ENCODE measurements at places on chromosomes 12 and 14.

DNA sequence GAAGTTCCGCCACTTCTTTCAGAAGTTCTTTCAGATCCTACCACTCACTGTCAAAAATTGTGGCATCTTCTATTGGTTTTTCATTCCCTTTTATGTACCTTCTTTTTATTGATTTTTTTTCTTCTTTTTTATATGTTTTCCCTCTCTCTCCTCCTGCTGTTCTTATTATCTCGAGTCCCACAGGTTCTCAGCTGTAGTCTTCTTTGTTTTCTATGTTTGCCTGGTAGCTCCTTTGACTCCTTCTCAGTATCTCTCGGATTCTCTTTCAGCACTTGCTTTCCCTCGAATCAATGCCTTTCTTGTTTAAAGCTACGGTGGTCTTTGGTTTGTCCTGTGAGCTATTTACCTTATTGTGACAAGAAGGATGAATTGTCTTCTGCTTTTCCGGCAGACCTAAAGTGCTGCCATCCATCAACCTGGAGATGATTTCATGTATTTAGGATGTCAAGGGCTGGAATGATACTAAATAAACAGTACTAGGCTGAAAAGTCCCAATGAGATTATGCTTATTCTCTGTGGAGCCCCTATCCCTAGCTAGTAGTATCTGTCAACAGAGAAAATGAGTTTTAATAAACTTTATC lies 541.7 kb downstream of the NOVA1 start:
- no peak for DNase-seq

GRCh38 chr14:49953196-49953595 lies 60.3 kb downstream of the ARF6 start:
- DNase-seq, result no peak

- no peak for DNase-seq
Measured at GRCh38 chr14:29906256-29906870, 21.3 kb downstream of the PRKD1 start.

- no peak for DNase-seq
Measured at GRCh38 chr14:102029956-102030355, 56.9 kb downstream of the HSP90AA1 start.

DNA sequence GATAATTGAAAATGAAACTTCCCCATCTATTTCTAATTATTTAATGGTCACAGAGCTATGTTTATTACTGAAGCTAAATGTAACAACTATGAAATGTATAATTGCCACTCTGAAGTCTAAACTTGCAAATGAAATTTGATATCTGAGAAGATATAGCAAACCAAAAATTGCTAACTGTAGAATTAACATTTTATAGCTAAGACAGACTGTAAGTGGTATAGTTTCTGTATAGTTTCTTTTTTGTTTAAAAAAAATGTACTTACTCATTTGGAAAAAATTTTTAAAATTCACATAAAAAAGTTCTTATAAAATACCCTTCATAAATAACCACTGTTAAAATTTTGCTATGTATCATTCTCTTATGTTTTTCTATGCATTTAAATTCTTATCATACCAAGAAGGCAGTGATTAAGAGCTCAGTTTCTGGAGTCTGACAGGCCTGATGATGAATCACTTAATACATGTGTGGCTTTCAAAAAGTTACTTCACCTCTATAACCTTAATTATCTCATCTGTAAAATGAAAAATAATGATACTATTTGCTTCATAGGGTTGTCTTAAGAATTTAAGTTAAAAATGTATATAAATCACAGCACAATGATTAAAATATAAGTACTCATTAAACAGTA lies 214.7 kb upstream of the GARIN2 start:
- no peak for DNase-seq

DNA sequence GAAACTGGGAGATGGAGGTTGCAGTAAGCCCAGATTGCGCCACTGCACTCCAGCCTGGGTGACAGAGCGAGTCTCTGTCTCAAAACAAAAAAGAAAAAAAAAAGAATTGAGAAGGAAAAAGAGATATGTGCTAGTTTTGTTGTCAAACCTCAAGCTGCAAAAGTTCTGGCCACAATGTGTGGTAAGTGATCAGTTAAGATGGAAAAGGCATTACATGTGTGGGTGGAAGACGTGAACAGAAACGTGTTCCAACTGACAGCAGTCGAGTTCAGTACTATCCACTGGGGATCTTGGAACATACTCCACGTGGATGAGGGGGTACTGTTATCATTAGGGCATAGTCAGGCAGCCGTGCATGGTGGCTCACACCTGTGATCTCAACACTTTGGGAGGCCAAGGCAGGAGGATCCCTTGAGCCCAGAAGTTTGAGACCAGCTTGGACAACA lies 17.3 kb downstream of the GPR68 start:
- no peak for DNase-seq
